ENCODE measurements at places on chromosomes 1 and 21. TPM values are rescaled to one million over a fixed set of nuclear protein-coding genes. Genes with fewer than 3 reads are reported as not detected.

The TFF3 gene
- 6.3 TPM for total RNA-seq

The FCRLA gene
- not detected for total RNA-seq

GRCh38 chr1:201025571-201026002 is 2.1 kb upstream of the KIF21B start:
- H3K4me3 ChIP-seq = no peak overlapping the region
- no peaks in the 10 kb centered on the region for H3K27me3 ChIP-seq
- no peaks in the 10 kb centered on the region for H3K4me1 ChIP-seq
- no peak for DNase-seq

The GJB3 gene
- total RNA-seq = not detected

DNA sequence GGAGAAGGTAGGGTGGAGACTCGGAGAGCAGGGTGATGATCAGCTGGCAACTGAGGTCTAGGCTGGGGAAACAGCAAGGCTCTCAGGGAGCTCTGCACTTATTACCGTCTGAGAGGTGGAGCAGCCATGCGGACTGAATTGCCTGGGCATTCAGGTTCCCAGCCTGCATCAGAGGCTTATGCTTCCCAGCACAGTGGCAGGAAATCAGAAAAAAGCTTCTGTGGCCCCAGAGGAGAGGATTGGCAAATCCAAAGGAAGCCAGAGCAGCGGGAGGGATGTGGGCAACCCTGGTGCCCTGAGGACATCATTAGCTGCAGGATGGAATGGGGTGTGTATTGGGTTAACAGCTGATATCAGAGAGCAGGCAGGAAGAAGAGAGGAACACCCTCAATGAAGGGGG is 374.1 kb upstream of the POU3F1 start:
- no peaks in the 10 kb centered on the region for H3K36me3 ChIP-seq
- H3K27me3 ChIP-seq = no peaks in the 10 kb centered on the region
- H3K27ac ChIP-seq = no peak overlapping the region
- DNase-seq = no peak
- H3K4me1 ChIP-seq = no peaks in the 10 kb centered on the region
- no peak overlapping the region for H3K4me3 ChIP-seq

GRCh38 chr1:32231843-32232432 is 9.7 kb downstream of the EIF3I start:
- H3K36me3 ChIP-seq = no peaks in the 10 kb centered on the region
- no peak overlapping the region for H3K27ac ChIP-seq
- no peak for DNase-seq
- H3K27me3 ChIP-seq = no peaks in the 10 kb centered on the region
- no peak overlapping the region for H3K4me3 ChIP-seq
- no peaks in the 10 kb centered on the region for H3K4me1 ChIP-seq

GRCh38 chr1:61842863-61843514 is 100.7 kb downstream of the PATJ start:
- DNase-seq = no peak
- H3K4me3 ChIP-seq = no peak overlapping the region
- H3K36me3 ChIP-seq = no peaks in the 10 kb centered on the region
- no peaks in the 10 kb centered on the region for H3K27me3 ChIP-seq

- H3K4me3 ChIP-seq = no peak overlapping the region
- no peaks in the 10 kb centered on the region for H3K27me3 ChIP-seq
Observed at GRCh38 chr1:3776231-3776961, 3.8 kb downstream of the SMIM1 start.

- no peak for DNase-seq
- H3K4me1 ChIP-seq = no peaks in the 10 kb centered on the region
- H3K27me3 ChIP-seq = no peaks in the 10 kb centered on the region
Observed at GRCh38 chr21:36613059-36613458, 85.9 kb upstream of the SIM2 start.

The G0S2 gene
- 4.5 TPM for total RNA-seq

The TRAPPC3 gene
- 23.8 TPM for total RNA-seq

- no peaks in the 10 kb centered on the region for H3K4me1 ChIP-seq
- no peaks in the 10 kb centered on the region for H3K27me3 ChIP-seq
- H3K4me3 ChIP-seq = no peak overlapping the region
- H3K27ac ChIP-seq = no peak overlapping the region
- no peaks in the 10 kb centered on the region for H3K36me3 ChIP-seq
Observed at GRCh38 chr1:53486395-53487026, 27.3 kb downstream of the DMRTB1 start.

GRCh38 chr1:113946678-113947387 is 17.7 kb downstream of the HIPK1 start:
- H3K27me3 ChIP-seq = no peaks in the 10 kb centered on the region
- H3K4me1 ChIP-seq = peaks cover 10% of the 10 kb centered on the region
- H3K36me3 ChIP-seq = no peaks in the 10 kb centered on the region
- no peak for DNase-seq
- H3K27ac ChIP-seq = peak overlapping the region; percentile 57

The MYBPH gene
- total RNA-seq = not detected

The MIXL1 gene
- total RNA-seq = not detected

GRCh38 chr1:22527122-22527521 is 36.2 kb upstream of the EPHA8 start:
- H3K27me3 ChIP-seq = no peaks in the 10 kb centered on the region
- no peak for DNase-seq

The FAM72D gene
- not detected for total RNA-seq

The BATF3 gene
- total RNA-seq = 3.5 TPM

- no peaks in the 10 kb centered on the region for H3K36me3 ChIP-seq
- peaks cover 26% of the 10 kb centered on the region for H3K4me1 ChIP-seq
- no peak for DNase-seq
- H3K27me3 ChIP-seq = no peaks in the 10 kb centered on the region
Observed at GRCh38 chr1:223727541-223727940, 15.2 kb downstream of the CAPN2 start.

GRCh38 chr1:239997515-239998311 is 94.0 kb upstream of the FMN2 start:
- peaks cover 4% of the 10 kb centered on the region for H3K27me3 ChIP-seq
- H3K36me3 ChIP-seq = no peaks in the 10 kb centered on the region
- peaks cover 7% of the 10 kb centered on the region for H3K4me1 ChIP-seq
- no peak for DNase-seq

- no peaks in the 10 kb centered on the region for H3K4me1 ChIP-seq
- DNase-seq = no peak
- H3K27ac ChIP-seq = no peak overlapping the region
- H3K36me3 ChIP-seq = no peaks in the 10 kb centered on the region
- no peaks in the 10 kb centered on the region for H3K27me3 ChIP-seq
Observed at GRCh38 chr21:21301013-21301412, 302.8 kb downstream of the NCAM2 start.

- H3K36me3 ChIP-seq = no peaks in the 10 kb centered on the region
- no peak for DNase-seq
- no peak overlapping the region for H3K27ac ChIP-seq
- H3K4me3 ChIP-seq = no peak overlapping the region
- H3K4me1 ChIP-seq = no peaks in the 10 kb centered on the region
Observed at GRCh38 chr1:159201642-159202041, 3.0 kb upstream of the ACKR1 start.

- peak overlapping the region; percentile 25 for H3K27ac ChIP-seq
- H3K27me3 ChIP-seq = no peaks in the 10 kb centered on the region
- no peaks in the 10 kb centered on the region for H3K36me3 ChIP-seq
- no peak for DNase-seq
Observed at GRCh38 chr1:93692983-93693591, 11.4 kb upstream of the BCAR3 start.

GRCh38 chr1:150476754-150477153 is 10.5 kb upstream of the TARS2 start:
- H3K27me3 ChIP-seq = no peaks in the 10 kb centered on the region
- H3K4me1 ChIP-seq = no peaks in the 10 kb centered on the region
- H3K27ac ChIP-seq = no peak overlapping the region
- H3K4me3 ChIP-seq = no peak overlapping the region

GRCh38 chr1:75129983-75130789 is 4.0 kb upstream of the LHX8 start:
- no peaks in the 10 kb centered on the region for H3K36me3 ChIP-seq
- H3K27me3 ChIP-seq = no peaks in the 10 kb centered on the region
- no peak overlapping the region for H3K4me3 ChIP-seq
- H3K27ac ChIP-seq = no peak overlapping the region
- no peak for DNase-seq
- no peaks in the 10 kb centered on the region for H3K4me1 ChIP-seq

The ORC1 gene
- total RNA-seq = not detected

All from uterus (tissue), 4 donors.